ENCODE measurements at places on chromosomes 12 and 14.

GRCh38 chr12:70120970-70121369 lies 122.3 kb upstream of the CNOT2 start:
- no peak for DNase-seq

- DNase-seq: no peak
Measured at GRCh38 chr12:53005215-53005985, 856 bp upstream of the EIF4B start.

DNA sequence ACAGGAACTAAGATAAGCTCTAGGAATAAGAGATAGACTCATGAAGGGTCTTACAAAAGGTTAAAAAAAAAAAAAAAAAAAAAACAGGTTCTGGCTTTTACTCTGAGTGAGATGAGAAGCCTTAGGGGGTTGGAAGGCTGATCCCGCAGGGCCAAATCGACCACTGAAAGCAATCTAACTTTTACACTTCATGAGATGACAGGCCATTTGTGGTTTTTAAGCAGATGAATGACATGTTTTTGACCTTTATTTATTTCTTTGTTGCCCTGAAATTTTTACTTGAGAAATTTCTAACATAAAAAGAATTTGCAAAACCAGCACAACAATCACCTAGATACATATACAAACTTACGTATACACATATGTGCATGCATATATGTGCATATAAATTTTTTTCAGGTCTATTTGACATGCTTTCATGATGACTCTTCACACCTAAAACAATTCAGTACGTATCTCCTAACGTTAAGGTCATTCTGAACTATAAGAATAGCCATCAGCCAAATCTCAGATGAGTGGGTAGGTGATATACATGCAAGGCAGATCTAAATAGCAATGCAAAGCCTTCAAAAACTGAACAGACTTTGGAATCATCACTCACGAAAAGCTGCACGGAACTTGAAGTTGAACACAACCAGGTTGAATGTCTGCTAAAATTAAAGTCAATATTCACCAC lies 87.0 kb downstream of the R3HDM2 start:
- DNase-seq: no peak

GRCh38 chr12:84986586-84986985 lies 49.5 kb downstream of the TSPAN19 start:
- DNase-seq: no peak

DNA sequence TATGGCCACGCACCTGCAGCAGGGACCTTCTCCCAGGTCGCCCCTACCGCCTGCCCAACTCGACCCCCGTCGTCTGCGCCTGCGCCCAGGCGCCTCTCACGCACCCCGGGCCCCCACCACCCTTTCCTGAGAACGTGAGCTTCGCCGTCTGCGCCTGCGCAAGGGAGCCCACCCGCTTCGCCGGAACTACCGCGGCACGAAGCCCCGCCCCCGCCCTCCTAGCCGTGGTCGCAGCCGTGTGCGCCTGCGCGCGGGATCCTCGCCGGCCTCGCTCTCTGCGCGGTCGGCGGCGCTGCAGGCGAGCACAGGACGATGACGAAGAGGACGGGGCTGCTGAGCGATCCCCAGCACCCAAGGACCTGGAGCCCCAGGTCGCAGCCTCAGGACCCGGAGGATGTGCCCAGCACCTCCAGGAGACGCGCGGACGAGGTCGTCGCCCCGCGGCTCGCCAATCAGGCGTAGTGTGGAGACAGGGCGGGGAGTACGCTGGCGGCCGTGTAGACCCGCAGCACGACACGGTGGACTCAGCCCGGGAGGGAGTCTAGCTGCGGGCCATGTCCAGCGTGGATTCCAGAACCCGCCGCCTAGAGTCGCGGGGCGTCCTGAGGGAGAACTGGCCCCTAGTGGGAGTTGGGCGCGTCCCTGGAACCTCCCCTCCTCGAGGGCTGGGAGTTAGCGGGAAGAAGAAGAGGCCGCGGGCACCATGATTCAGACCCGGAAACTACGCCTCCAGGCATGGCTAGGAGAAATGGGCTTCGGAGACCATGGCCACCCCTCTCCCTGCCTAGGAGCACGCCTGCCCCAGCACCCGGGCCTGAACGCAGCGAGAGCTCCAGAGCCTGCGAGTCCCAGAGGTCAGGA lies 1120.8 kb upstream of the TMEM132C start:
- peak; percentile 67 for DNase-seq

GRCh38 chr14:32192712-32193373 lies 9.0 kb upstream of the RNU6-7 start:
- no peak for DNase-seq

DNA sequence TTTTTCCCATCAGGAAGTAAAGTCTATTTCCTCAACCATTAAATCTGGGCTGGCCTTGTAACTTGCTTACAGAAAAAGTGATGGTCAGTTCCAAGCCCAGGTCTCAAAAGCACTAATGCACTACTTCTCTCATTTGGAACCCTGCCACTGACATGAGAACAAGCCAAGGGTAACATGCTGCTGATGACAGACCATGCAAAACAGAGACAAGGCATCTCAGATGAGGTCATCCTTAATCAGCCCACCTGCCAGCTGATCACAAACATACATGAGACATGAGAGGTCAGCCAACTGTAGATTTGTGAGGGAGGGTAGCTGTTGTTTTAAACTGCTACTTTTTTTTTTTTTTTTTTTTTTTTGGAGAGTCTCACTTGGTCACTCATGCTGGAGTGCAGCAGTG lies 16.2 kb downstream of the TWF1 start:
- no peak for DNase-seq

DNA sequence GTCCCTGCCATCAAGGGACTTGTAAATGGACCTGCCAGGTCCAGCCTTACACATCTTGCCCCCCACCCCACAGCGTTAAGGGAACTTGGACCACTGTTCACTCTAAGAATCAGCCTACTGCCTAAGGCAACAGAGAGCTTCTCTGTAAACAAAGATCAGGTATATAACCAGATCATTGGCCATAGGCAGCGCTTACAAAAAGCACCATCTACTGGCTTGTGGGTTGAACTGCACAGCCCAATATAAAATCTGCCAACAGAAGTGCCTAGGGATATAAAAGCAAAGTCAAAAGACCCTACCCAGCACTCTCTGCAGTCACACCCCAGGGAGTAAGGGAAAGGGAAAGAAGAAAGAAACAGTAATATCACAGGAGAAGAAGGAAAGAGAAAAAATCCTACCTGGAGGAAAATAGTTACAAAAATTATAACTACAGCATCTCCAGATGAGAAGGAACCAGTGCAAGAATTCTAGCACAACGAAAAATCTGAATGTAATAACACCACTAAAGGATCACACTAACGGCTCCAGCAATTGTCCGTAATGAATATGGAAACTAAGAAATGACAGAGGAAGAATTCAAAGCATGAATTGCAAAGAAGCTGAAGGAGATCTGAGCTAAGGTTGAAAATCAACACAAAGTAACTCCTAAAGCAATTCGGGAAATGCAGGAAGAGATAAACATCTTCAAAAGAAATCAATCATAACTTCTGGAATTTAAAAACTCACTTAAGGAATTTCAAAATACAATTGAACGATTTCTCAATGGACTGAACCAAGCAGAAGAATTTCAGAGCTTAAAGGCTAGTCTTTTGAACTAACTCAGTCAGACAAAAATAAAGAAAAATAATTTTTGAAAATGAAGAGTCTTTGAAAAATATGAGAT lies 95.2 kb upstream of the PCED1B start:
- no peak for DNase-seq

- no peak for DNase-seq
Measured at GRCh38 chr12:120495186-120495730, 655 bp upstream of the DYNLL1 start.

GRCh38 chr12:29088611-29089219 lies 60.4 kb upstream of the FAR2 start:
- DNase-seq: no peak

DNA sequence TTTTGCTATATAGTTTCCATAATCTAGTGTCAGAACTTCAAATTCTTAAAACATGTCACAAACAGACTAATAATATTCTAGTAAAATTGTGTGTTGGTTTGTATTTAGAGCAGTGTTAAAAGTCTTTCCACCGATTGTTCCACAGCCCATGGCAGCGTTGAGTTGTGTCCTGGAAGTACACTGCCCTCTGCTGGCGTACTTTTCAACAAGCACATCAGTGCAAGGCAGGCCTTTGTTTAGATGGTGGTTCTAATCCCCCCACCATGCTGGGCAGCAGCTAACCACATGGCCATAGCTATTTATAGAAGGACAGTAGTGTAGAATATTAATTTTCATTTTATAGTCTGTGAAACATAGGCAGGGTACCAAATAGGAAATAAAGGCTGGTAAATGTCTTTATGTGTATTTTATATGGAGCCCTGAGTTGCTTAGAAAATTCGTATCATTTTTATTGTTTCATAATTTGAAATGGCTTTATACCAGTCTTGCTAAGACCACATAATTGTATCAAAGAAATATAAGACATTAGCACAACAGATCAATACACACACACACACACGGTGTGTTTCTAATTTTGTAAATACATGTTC lies 235.4 kb downstream of the SEC23A start:
- peak; percentile 7 for DNase-seq

- DNase-seq: no peak
Measured at GRCh38 chr12:121751034-121751433, 38.5 kb downstream of the TMEM120B start.

DNA sequence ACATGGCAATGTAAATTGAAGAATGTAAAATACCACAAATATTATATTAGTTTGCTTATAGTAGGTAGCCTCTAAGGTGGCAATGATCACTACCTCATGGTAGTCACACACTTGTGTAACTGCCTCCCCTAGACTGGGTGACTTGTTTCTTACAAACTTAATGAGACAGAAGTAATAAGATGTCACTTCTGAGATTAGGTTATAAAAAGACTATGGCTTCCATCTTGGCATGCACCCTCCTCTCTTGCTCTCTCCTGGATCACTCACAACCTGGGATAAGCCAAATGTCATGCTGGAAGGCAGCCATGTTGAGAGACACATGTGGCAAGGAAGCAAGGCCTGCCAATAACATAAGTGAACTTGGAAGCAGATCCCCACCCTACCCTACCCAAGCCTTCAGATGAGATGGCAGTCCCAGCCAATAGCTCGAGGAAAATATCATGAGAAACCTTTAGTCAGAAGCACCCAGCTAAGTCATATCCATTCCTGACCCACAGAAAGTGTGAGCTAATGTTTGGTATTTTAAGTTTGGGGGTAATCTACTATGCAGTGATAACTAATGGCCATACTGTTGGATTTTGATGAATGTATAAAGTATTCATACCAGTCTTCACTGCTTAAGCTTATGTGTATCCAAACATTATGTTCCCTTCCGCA lies 43.3 kb downstream of the PPP1R12A start:
- no peak for DNase-seq

DNA sequence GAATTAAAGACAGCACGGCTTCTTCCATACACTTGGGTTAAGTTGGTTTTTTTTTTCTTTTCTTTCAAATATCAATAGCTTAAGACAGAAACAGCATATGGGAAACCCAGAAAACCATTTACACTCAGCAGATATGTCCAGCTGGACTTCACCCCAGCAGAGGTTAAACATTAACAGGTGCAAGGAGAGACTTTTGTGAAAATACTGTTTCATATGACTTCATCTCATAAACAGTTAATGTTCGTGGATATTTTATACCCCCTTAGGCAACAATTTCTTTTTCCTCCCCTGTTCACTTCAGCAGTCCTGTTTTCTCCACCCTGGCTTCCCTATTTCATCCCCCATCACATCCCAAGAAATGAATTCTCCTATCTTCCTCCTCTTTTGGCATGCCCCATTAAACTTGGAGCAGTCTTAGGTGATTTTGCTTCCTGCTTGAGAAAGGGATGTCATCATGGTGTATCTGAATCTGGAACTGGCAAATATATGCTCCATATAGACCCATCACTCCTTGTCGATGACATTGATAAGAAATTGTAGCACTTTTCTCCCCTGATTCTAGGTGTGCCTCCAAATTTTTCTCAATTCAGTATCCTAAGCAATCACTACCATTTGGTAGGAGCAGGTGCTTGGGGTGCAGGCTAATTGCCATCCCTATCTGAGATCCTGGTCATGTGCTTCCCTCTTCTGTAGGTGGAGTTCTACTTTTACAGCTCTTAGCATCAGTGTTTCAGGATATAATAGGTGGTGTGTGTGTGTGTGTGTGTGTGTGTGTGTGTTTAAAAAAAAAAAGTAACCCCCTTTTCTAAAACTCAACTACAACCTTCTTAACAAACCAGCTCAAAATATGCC lies 67.9 kb downstream of the BMP4 start:
- DNase-seq: no peak

DNA sequence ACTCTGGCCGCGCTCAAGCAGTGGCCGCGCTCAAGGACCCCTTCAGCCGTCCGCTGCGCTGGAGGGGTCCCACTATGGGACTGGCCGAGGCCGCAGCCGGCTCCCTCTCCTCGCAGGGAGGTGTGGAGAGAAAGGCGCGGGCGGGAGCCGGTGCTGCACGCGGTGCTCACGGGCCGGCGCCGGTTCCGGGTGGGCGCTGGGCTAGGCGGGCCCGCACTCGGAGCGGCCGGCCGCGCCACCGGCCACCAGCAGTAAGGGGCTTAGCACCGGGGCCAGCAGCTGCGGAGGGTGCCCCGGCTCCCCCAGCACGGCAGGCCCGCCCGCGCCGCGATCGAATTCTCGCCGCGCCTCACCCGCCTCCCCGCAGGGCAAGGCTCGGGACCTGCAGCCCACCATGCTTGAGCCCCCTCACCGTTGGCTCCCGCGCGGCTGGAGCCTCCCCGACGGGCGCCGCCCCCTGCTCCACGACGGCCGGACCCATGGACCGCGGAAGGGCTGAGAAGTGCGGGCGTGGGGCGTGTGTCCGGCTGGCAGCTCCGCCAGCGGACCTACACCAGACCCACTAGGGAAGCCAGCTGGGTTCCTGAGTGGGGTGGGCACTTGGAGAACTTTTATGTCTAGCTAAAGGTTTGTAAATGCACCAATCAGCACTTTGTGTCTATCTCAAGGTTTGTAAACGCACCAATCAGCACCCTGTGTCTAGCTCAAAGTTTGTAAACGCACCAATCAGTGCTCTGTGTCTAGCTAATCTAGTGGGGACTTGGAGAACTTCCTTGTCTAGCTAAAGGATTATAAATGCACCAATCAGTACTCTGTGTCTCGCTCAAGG lies 49.5 kb downstream of the KLHL28 start:
- no peak for DNase-seq

- DNase-seq: no peak
Measured at GRCh38 chr14:69985463-69985862, 106.2 kb downstream of the SMOC1 start.

Data from stimulated activated CD4-positive, alpha-beta T cell treated with anti-CD3 and anti-CD28 coated beads, Interleukin-12 subunit alpha, Interleukin-12 subunit beta, amount 100 ng/mL, for 24 hours (primary cell).